ENCODE measurements at places on chromosomes 6 and 20.

- DNase-seq, result peak; percentile 55
Observed at GRCh38 chr6:73739096-73739495, 43.1 kb downstream of the CD109 start.

DNA sequence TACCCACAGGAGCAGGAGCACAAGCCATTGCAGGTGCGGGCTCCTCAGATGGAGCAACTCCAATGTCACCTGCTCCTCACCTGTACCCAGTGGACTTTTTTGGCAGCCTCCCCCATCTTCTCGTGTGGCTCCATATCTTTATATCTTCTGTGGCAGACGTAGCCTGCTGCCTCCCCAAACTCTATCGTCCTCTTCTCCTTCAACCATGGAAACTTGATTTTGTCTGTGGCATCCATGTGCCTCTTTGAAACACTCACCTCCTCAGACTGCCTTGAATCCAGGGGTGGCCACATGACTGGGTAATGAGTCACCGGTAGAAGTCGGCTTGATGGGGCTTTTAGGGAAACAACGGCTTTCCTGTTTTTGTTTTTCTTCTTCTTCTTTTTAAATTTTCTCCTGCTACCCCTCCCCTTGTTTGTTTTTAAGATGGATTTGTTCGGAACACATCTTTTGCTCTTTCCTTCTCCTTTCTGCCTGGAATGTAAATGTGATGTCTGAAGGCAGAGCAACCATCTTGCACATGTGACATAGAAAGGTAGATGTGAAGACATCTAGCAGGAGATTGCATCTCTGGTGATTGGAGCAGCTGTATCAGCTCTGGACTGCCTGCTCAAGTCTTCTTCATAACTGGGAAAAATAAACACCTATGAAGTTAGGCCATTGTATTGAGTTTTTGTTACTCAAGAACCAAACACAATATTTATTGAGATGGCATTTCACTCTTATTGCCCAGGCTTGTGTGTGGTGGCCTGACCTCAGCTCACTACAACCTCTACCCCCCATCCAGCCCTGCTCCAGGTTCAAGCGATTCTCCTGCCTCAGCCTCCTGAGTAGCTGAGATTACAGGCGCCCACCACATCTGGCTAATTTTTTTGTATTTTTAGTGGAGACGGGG, 69.9 kb upstream of the DDR1 start:
- no peak for DNase-seq

DNA sequence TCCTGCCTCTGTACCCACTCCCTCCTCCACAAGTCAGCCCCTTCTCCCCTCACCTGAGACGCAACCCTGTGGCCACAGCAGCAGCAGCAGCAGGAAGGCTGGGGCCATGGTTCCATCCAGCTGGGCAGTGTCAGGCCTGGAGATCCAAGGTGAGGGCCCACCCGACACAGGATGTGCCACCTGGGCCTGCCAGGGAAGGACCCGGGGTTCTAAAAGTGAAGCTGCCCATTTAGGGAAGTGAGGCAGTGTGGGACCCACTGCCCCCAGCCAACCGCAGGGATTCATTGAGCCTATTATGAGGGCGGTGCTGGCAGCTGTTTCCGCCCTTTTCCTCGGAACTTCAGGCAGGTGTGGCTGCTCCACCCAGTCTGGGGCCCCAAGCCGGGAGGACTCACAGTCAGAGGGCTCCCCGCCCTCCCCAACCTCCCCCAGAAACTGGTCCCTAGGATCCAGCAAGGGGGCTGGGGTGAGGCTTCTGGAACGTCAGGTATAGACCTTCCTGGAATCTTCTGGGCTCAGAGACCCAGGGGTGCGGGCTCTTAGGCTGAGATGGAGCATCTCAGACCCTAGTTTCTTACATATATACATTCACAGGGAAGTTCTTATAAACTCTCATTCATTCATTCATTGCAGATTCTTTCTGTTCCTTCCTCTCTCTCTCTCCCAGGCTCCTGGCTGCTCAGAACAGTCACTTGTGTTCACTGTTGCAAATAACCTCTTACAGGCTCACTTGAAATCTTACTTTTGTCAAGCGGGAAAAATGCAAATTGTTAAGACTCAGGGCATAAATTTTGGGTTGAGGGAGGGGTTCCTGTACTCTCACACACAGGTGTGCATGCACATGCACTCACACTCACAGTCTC, at the start of gene TREML2:
Gene TREML2 (minus strand): TSS at position 249 of the 863 bp plus-strand sequence. CDS start 141 bp downstream, at position 108.
- DNase-seq, result no peak

GRCh38 chr6:1384549-1385128, 4.7 kb upstream of the FOXF2 start:
- DNase-seq, result no peak

DNA sequence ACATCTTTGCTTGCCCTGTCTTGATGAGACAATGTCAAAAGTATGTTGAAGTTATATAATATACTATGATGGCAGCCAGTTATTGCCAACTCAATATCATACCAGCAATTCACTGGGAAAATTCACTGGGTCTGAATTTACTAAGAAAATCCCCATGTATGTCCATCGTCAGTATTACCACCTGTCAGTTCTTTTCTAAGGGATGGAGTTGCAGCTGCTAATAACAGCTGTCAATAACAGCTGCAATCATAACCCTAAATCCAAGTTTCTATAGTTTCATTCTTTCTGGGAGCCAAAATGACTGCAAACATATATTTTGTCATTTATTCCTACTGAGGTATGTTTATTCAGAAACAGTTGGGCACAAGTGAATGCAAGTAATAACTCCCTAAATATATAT, 132.6 kb upstream of the RIN2 start:
- no peak for DNase-seq

DNA sequence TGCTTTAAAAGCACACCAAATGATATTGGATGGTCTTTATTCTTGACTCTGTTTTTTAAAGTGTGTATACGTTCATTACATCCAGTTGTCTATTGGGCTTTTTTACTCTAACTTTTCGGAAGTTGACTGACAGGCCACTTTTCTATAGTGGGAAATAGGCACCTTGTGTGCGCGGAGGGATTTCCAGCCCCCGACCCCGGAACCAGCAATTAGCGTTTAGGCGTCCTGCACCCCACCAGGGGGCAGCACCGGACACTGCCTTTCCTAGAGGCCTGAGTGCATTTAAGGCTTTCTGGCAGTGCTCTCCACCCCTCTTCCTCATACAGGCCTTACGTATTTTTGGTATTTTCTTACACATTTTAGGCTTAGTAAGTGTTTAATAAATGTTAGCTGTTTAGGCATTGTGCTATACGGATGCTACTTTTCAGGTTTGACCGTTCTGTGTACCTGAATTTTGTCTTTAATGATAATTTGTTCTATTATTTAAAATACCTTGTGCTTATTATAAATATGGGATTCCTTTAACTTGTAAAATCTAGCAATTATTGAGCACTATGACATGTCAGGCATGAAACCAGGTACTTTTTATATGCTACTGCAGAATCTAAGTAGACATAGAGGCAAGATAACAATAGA, 231.8 kb downstream of the BCKDHB start:
- no peak for DNase-seq

DNA sequence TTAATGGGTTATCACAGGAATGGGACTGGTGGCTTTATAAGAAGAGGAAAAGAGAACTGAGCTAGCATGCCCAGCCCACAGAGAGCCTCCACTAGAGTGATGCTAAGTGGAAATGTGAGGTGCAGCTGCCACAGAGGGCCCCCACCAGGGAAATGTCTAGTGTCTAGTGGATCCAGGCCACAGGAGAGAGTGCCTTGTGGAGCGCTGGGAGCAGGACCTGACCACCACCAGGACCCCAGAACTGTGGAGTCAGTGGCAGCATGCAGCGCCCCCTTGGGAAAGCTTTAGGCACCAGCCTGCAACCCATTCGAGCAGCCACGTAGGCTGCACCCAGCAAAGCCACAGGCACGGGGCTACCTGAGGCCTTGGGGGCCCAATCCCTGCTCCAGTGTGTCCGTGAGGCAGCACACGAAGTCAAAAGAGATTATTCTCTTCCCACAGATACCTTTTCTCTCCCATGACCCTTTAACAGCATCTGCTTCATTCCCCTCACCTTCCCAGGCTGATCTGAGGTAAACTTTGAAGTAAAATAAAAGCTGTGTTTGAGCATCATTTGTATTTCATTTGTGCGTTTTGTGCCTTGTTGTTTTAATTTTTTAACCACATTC, 4.4 kb downstream of the HLA-E start:
- no peak for DNase-seq

- no peak for DNase-seq
Observed at GRCh38 chr6:105588123-105588710, 185.3 kb upstream of the PREP start.

GRCh38 chr20:63153254-63154221, 62.4 kb downstream of the YTHDF1 start:
- DNase-seq, result no peak

DNA sequence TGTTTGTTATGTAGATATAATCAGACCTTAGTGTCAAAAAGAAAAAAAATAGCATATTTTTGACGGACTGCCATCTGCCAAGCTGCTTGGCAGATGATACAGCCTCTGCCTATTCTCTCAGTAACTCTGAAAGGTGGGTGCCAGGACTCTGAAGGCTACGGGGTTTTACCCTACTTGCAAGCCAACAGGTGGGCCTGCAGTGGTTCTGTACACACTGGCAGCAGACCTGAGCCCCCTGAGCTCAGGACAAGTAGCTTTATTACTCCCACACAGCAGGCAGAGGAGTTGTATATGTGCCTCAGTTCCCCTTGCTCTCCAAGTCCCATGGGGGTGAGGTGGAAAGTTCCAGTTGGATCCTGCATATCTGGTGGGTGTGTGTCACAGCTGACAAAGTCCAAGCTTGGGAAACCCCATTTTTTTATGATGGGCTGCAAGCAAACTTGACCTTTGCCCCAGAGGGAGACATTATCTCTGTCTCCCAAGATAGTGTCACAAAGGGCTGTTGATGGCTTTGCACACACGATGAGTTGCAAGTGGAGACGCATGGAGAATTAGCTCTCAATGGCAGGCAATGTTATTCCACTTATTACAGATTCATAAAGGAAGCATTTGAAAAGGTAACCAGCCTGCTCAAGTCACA, 20.5 kb upstream of the AFDN start:
- no peak for DNase-seq

- DNase-seq, result peak; percentile 87
Observed at GRCh38 chr20:45436732-45437485, 21.0 kb downstream of the PIGT start.

GRCh38 chr20:53487461-53488200, 106.0 kb downstream of the ZNF217 start:
- DNase-seq, result no peak

GRCh38 chr6:101003075-101003474, 121.9 kb upstream of the ASCC3 start:
- no peak for DNase-seq
